ENCODE measurements at places on chromosomes 11 and 22.

GRCh38 chr11:11740836-11741235, 100.9 kb upstream of the USP47 start:
- no peak for DNase-seq

DNA sequence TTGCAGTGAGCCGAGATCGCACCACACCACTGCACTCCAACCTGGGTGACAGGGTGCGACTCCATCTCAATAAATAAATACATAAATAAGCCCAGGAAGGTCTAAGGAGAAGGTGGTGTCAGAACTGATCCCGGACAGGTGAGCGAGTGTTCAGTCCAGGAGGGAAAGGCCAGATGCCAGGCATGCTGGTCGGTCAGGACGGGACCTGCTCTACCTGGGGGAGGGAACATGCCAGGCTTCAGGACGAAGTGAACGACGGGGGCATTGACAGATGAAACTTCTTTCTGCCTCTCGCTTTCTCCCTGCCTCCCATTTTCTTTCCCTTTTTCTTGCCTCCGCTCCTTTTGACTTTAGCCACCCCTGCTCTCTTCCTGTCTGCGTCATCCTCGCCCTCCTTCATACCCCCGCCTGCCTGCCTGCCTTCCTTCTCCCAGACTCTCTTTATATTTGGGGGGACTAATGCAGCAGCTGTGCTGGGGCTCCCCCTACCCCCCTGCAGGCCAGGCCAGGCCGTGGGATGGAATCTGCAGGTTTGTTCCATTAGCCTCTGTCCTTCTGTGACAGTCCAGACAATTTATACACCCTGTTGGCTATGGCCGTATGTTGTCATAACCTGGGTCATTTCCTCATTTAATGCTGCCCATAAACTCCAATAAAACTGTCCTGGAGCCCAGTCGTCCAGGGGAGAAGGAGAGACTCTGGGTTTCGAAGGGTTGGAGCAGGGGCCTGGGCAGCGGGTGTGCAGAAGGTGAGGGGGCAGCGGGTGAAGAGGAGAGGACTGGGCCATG, 209.2 kb upstream of the TBCEL start:
- no peak for DNase-seq

DNA sequence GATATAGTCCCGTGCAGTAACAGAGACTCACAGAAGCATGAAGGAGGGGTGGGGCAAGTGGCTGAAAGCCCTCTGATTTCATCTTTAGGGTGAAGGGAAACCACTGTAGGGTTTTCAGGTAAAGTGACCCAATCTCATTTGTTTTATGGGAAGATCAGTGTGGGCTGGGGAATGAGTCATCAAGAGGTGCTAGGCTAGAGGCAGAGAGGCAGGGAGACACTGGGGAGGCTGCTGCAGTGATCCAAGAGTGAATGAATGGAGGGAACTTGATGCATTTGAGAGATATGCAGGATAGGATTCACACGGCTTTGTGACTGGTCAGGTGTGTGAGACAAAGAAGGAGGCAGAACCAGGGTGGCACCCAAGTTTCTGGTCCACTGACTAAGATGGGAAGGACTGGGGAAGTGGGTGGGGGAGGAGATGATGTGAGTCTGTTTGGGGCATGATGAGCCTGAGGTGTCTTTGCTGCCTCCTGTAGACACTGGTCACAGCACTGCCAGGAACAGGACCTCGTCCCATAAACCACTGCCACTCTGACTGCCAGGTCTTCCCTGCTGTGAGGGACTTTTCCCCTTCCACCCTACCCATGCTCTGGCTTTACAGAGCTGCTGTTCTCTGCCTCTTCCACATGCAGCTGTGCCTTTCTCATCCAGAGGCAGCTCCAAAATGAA, 239.0 kb downstream of the TENM4 start:
- no peak for DNase-seq

DNA sequence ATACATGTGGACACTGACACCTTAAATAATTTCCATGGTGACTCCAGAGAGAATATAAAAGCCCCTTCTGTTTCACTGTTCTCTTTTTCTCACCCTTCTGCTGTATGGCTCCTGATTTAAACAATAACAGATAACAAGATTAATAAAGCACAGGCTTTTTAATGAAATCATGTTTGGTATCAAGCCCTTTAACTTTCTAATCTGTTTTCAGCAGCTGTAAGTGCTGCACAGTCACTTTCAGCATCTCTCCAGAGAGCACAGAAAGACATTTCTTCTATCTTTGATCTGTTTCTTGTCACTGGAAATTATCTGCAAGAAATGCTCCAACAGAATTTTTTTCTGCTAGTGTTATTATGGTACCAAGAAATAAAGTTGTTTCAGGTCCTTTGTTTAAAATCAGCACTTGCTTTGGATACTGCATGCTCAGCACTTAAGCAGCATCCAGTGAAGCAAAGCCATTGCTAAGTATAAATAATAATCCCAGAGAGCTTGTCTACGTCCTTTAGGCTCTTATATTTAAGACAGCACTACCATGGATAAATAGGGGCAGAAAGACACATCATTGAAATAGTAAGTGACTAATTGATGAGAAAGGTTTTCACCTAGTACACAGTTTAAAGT, 134.2 kb upstream of the CARD18 start:
- no peak for DNase-seq

DNA sequence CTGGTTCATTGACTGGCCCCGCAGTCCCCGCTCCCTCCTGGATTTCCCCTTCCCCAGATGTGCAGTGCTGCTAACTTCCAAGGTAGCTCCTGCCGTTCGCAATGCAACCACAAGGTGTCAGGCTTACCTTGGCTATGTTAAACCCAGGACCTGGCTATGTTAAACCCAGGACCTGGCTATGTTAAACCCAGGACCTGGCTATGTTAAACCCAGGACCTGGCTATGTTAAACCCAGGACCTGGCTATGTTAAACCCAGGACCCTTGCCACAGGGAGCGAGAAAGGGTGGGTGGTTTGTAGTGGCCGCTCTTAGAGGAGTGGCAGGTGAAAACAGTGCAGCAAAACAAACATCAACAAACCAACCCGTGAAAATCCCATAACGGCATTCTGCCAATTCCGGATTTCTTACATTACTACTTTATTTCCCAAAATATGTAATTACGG, 2.9 kb upstream of the ADAMTS8 start:
- peak; percentile 68 for DNase-seq

- DNase-seq = no peak
Observed at GRCh38 chr11:1817000-1817399, 17.8 kb upstream of the SYT8 start.

DNA sequence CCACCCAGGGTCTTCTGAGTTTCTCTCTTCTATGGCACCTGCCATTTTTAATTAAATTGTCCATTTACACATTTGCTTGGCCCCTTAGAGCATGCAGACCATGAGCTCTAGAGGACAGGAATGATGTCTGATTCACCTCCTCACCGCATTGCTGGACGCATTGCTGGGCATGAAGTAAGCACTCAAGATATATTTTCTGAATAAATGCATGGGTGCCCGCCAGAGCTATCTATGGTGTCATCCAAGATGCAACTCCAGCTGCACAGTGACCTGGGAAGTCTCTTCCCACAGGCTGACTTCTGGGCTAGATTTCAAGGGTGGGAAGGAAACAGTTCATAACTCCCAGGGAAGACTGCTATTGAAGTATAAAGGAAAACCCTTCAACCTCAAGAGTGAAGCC, 66.6 kb upstream of the ASPHD2 start:
- no peak for DNase-seq

GRCh38 chr22:49366437-49366836, 461.2 kb downstream of the BRD1 start:
- no peak for DNase-seq

- peak; percentile 65 for DNase-seq
Observed at GRCh38 chr11:11036848-11037732, 179.2 kb upstream of the ZBED5 start.

DNA sequence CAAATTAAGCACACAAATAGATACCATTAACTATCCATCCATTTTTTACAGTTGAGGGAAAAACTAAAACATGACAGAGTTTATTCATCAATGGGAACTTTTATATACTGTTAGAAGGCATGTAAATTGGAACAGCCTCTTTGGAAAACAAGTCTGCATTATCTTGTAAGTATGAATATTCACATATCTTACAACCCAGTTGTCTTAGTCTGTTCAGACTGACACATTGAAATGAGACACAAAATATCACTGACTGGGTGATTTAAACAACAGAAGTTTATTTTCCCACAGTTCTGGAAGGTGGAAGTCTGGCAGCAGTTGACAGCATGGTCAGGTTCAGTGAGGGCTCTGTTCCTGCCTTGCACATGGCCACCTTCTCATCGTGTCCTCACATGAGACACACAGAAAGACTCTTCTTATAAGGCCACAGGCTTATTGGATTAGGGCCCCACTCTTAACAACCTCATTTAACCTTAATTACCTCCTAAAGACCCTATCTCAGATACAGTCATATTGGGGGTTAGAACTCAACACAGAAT, 5.4 kb upstream of the EIF3F start:
- no peak for DNase-seq
